ENCODE measurements at places on chromosomes 6 and 20.

DNA sequence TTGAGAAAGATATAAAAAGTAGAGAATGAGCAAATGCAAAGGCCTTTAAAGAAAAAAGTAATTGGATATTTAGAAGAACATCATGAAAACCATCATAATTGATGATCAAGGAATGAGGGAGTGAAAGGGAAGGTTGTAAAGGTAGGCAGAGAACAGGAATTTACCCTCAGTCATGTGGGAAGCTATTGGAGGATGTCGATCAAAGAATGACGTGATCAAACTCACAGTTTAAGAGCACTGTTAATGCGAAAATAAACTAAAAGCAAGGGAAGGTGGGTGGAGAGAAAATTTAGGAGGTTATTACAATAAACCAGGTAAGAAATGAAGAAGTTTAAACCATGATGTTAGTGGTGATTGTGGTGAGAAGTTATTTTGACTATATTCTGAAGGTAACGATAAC is 982.6 kb upstream of the EYS start:
- DNase-seq = no peak

DNA sequence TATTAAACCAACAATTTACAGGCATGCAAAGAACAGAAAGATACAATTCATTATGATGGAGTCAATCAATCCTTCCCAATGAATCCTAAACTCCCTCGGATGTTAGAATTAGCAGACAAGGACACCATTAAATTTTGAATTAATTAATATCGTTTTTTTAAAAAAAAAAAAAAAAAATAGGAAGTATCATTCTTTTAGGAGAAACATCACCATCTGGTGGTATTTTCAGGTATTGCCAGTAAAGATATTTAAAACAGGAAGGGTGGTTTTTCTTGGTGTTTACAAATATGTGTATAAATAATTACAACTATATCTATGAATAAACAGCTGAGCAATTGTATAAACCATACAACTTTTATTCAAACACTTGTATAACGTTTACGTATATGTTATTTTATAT is 564.4 kb downstream of the HAO1 start:
- DNase-seq = no peak

- no peak for DNase-seq
Measured at GRCh38 chr6:71107911-71108420, 151.1 kb upstream of the B3GAT2 start.

DNA sequence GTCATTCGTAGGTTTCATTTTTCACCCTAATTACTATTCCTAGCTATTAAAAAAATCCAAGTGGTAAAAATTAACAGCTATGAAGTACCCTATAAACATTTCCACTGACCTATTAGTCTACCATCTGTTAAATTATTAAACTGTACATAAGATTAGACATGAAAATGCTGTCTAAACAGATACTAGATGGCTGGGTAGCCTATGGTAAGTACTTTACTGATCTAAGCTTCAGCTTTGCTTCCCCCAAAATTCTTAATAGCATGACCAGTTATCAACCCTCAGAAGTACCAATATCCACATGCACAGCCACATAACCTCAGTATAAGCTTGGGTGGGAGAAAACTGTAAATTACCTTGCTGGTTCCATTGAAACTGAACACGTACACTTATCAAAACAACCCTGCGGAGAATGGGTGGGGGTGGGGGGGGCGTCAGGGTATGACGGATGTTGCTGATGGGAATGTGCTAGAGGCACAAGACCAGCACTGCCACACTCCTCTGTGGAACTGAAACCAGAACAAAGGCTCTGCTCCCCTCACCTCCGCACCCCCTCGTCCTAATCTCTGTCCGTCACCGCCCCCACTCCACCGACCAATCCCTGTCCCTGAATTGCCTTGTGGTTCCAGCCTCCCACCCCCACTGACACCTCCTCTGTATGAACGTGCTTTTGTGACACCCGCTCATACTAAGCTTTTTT is 45.3 kb downstream of the B4GALT5 start:
- no peak for DNase-seq

- DNase-seq = no peak
Measured at GRCh38 chr6:138544501-138544900, 45.2 kb upstream of the NHSL1 start.

DNA sequence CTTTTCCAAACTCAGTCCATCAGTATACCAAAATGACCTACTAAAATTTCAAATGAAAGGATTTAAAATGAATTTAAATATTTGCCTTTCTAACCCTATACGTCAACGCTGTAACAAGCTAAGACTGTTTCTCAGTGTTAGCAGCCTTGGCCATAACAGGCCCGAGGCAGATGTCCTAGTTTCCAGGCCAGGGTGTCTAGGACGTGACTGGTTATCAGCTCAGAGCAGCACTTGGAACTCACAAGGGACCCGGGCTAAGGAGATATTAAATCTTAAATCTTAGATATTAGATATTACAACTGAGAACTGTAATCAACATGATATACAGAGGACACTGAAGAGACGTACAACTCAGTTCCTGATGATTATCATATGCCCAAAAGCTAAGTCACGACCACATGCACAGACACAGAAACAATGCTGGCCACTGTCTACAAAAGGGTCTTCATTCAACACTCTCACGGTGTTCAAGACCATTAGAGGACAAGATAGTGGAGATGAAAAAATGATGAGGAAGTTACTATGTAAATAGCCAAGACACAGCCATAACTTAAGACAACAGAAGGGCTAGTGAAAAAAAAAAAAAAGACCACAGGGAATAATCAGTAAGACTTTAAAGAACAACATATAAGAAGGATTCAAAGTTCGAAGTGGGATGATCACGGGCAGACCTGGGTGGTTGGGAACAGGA is at the start of gene CLDN20:
CLDN20 (plus strand) TSS at position 641 of the 691 bp plus-strand sequence. CDS start 11,707 bp downstream, outside the sequence.
- no peak for DNase-seq

DNA sequence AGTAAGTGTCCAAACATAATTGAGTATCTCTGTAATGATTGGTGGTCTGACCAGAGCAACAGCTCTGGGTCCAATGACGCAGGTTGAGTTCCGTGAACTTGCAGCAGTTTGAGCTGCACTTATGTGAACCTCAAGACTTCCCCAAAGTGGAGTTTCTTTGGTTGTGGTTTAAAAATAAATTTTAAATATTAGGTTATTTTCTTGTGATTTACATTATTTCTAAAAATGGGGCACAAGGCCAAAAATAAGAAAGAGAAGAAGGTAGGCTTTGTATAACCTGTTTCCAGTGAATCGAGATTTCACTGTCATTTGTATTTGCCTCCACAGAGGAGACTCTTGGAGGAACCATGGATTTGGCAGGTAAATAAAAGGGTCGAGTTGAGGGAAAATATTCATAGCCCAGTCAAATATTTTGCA is 166.4 kb upstream of the ZNF217 start:
- no peak for DNase-seq

DNA sequence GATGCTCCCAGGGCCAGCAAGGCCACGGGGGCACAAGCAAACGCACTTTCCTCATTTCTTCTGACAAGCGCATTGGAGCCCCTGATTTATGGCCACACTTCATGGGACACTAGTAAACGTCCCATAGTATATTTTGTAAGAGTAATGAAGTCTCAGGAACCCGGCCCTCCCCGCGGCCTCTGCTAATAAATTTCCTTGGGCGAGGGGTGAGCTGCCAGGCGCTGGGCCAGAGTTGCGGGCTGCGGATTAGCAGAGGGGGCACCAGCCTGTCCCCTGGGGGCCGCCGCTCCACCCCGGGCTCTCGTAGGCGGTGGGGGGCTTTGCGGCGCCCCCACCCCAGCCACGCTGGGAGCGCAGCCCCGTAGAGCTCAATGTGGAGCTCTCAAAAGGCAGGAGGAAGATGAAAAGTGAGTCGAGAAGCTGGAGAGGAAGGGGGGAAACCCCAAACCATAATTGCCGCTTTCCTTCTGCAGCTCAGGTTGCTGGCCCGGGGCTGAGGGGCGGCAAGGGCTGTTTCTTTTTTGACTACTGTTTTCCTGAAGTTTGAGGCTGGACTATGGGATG is 173.6 kb downstream of the CDC5L start:
- DNase-seq = no peak

DNA sequence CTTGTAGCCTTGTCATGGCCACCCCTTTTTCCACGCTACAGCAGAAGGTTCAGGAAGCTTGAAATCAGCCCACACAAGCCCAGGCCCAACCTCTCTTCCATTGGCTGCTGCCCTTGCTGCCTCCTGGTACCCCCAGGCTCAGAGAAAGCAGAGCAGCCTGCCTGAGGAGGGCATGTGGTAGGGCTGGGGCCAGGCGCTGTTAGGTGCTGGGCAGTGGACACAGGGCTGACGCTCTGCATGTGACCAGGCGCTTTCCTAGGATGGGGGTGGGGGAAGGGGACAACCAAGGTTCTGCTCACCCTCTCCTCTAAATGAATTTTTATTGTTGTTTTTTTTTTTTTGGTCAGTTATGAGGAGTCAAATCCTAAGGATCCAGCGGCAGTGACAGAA is 36.3 kb upstream of the ID1 start:
- DNase-seq = no peak

DNA sequence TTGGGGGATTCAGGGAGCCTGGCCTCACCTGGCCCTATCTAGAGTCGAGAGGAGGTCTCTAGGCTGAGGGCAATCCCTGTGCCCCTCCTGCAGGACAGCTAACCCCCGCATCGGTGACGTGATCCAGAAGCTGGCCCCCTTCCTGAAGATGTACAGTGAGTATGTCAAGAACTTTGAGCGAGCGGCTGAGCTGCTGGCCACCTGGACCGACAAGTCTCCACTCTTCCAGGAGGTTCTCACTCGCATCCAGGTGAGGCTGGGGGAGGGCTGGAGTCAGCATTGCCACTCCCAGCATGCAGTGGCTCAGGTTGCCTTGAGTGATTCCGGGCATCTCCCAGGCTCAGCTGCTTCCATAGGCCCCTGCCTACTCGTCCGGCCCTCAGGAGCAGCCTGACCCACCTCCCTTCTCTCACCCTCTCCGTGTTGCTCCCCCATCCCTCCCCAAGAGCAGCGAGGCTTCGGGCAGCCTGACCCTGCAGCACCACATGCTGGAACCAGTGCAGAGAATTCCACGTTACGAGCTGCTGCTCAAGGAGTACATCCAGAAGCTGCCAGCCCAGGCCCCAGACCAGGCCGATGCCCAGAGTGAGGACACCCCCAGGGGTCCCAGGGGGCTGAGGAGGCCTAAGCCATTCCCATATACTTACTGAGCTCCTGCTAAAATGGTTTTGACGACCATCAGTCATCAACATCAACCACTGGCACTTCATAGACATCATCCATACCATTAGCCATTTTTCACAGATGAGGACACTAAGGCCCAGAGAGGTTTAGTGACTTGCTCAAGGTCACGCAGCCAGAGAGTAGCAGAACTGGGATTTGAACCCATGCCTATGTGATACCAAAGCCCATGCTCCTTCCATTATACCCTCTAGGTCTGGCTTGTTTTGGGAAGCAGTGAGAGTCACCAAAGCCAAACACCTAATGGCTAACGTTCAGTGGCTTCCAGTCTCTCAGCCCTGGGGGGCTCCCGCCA is 8.3 kb downstream of the FGD2 start:
- DNase-seq = no peak

- DNase-seq = no peak
Measured at GRCh38 chr6:54493138-54493537, 184.9 kb downstream of the TINAG start.

DNA sequence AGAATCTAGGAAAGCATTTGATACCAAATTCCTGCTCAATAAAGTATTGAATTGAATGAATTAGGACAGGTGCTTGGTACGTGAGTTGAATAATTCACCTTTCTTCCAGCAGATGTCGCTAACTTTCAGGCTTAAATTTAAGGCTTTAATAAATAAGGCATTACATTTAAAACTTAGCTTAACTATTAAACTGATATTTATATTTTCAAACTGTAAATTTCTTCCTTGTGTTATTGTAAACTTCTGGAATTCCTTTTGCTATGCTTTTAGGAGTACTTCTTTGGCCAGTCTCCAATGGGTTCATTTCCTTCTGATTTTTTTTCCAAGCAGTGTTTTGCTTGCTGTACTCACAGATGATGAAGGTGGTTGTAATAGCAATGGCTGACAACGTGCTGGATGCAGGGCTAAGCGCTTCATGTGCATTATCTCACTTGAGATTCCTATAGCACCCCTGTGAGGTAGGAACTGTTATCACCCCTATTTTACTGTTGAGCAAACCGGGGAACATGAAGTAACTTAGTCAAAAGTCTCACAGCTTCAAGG is 71.3 kb upstream of the SLC2A12 start:
- no peak for DNase-seq

DNA sequence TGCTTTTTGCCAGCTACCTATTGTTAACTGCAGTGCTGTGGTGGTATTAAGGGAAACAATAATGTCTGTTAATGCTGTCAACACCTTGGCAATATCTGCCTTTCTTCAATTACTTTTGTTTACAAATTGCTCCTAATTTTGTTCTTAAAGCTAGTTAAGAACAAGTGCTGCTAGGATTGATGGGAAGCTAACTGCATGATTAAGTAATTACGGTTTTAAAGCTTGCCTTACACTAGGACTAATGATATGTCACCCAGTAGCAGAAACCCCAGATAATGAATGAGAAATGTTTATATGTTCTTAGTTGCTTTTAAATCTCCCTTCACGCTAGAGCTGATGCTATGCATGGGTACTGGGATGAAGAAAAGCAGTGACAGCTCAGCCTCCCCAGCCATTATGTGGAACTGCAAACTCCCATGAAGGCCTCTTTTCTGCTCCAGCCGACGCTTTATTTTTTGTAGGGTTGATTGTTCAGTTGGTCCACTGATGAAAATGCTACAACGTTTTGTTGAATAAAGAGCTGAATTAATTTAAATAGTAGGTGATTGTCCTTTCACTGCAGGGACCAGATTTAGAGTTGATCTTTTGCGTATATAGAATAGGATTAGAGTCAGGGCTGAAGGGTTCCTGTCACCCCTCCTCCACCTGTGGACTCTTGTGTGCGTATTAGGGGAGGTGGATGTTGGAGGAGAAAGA is 610.5 kb downstream of the TFAP2B start:
- no peak for DNase-seq

- no peak for DNase-seq
Measured at GRCh38 chr6:129663531-129663930, 46.4 kb downstream of the ARHGAP18 start.
